ENCODE measurements at places on chromosomes 16 and 17.
A peak's percentile ranks its signal among the peaks of the same experiment; 100 is the strongest.

DNA sequence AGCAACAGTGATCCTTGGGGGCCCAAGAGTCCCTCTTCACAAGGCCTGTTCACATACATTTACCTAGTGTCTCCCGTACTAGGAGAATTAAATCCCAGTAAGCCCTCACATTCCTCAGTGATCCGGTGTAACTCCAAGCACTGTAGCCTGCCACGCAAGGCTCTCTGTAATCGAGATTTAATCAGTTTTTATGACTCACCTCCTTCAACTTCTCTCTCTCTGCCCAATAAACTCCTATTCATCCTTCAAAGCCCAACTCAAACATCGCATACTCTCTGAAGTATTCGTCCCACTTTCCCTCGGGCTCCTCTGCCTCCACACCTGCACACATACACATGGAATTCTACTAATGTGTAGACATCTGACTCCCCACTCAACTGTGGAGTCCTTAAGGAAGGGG lies 141.8 kb downstream of the CMIP start:
- DNase-seq: no peak

- DNase-seq: no peak
Measured at GRCh38 chr16:10280262-10281170, 98.3 kb upstream of the GRIN2A start.

DNA sequence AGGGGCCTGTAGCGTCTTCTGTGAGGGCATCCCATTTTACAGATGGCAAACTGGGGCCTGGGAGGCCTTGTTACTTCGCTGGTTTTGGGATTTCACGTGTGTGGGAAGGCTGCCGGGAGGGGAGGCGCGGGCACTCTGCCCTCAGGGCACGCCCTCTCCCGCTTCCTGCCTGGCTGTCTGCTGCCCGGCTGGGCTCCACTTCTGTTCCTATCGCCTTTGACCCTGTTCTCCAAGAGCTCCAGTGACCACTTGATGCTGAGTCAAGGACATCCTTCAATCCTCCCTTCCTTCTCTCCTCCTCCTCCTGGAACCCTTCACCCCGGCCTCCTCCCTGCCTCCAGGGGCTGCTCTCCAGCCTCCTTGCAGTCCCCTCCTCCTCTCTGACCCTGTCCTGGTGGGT lies 16.0 kb downstream of the SPNS3 start:
- DNase-seq: no peak

GRCh38 chr17:17503566-17504130 lies 7.5 kb upstream of the RASD1 start:
- DNase-seq: no peak

- no peak for DNase-seq
Measured at GRCh38 chr16:69463876-69464275, 39.5 kb downstream of the CYB5B start.

GRCh38 chr16:85865-86264 lies 7.8 kb downstream of the MPG start:
- no peak for DNase-seq

- DNase-seq: no peak
Measured at GRCh38 chr16:12265108-12265507, 288.6 kb downstream of the SNX29 start.

- DNase-seq: peak; percentile 82
Measured at GRCh38 chr17:78289802-78290363, 58.5 kb downstream of the TMEM235 start.

DNA sequence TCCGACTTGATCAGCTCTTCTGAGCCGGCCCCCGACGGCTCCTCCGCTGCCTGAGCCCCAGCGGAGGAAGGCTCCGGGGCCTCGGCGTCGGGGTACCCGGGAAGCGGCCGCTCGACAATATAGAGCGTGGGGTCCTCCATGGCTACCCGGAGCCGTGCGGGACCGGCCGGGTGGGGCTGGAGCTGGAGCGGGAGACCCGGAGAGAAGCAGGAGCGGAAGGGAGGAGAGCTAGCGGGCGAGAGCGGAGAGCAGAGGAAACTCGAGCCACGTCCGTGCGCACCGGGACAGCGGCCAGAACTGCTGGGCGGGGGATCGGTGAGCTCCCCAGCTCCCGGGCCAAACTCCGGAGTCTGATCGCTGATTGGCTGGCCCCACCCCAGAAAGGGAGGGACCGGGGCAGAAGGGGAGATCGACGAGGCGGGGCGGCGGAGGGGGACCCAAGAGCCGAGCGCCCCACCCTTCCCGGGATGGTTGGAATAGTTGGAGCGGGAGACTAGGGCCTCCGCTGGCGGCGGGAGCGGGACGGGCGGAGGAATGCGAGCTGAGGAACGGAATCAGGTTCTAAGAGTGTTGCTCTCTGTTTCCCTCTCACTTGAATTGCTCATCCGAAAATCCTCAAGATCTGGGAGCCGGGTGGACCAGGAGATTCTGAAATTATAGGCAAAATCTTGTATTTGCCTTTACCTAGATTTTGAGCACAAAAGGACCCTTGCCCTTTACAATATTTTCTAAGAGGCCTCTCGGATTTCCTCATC lies at the start of gene CAVIN1:
TSS of gene CAVIN1 (minus strand) at position 299 of the 755 bp plus-strand sequence. CDS start at position 140, 159 bp downstream.
- peak; percentile 97 for DNase-seq

DNA sequence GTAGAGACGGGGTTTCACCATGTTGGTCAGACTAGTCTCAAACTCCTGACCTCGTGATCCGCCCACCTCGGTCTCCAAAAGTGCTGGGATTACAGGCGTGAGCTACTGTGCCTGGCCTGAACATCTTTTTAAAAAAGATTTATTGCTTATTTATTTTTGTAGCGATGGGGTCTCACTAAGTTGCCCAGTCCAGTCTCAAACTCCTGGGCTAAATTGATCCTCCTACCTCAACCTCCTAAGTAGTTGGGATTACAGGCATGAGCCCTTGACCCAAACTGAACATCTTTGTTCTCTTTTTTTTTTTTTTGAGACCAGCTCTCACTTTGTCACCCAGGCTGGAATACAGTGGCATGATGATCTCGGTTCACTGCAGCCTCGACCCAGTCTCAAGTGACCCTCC lies 27.5 kb downstream of the DDX19A start:
- DNase-seq: no peak

GRCh38 chr17:35731917-35732805 lies 722 bp downstream of the RASL10B start:
- no peak for DNase-seq

- no peak for DNase-seq
Measured at GRCh38 chr17:29697371-29697770, 74.7 kb upstream of the CORO6 start.

- no peak for DNase-seq
Measured at GRCh38 chr16:31707743-31708335, 165.8 kb upstream of the ZNF267 start.

DNA sequence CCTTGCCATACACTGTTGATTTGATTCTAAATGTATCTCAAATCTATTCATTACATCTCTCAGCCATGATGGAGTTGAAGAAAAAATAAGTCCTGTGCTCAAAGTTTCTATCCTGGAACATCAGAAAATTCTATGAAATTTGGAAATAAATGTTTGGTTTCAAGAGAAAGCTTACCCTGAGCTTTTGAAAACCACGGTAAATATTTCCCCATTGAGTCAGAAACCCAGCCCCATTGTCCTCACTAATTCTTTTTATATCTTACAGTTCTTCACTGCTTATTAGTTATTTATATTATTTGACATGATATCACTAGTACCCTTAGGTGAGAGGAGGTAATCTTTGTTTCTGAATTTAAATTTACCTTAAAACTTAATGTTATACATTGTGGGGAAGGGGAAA lies 128.5 kb downstream of the MRTFB start:
- DNase-seq: no peak

DNA sequence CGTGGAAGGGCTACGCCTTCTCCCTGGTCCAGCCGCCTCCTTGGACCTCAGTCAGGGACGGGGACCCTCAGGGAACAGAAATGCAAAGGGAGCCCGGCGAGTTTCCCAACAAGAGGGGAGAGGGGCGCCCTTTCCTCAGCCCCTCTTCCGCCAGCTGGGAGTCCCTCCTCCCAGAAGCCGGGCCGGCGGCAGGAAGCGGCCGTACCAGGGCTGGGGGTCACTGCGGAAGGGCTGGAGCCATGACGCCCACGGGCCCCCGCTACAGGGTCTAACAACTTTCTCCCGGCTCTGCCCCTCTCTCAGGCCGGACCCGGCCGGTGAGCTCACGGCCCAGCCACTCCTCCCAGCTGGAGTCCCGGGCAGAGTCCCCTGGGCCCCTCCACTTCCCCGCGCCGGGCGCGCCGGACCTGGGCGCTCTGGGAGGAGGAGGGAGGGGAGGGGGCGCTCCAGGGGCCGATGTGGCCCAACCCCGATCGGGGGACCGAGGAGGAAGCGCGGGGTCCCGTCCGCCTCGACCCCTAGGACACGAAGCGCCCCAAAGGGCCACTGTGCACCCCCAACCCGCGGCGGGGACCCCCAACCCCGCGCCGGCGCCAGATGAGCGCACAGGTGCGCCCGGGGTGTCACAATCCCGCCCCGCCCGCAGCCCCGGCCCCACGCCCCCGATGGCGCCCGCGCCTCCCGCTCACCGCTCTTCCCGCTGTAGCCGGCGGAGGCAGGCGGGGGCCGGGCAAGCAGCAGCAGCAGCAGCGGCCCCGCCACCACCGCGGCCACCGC lies 578 bp downstream of the PGAP6 start:
- DNase-seq: no peak

DNA sequence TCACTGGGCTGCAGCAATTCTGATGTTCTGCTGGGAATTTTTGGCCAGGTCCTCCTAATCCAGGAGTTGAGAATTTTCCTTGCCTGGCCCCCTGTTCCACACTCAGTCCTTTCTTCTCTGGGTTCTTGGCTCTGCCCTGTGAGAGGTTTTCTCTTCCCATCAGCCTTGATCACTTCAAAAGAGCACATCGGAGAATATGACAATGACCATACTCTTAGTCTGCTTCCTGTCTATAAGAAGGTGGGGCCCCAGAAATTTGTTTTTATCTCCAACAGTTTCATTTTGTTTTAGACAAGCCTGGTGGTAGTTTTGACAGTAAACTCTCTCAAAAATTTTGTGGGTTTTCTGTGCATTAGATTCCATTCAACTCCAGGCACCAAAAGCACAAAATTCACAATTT lies 70.7 kb downstream of the C17orf67 start:
- no peak for DNase-seq

GRCh38 chr16:74320707-74321106 lies 24.1 kb downstream of the PSMD7 start:
- no peak for DNase-seq

DNA sequence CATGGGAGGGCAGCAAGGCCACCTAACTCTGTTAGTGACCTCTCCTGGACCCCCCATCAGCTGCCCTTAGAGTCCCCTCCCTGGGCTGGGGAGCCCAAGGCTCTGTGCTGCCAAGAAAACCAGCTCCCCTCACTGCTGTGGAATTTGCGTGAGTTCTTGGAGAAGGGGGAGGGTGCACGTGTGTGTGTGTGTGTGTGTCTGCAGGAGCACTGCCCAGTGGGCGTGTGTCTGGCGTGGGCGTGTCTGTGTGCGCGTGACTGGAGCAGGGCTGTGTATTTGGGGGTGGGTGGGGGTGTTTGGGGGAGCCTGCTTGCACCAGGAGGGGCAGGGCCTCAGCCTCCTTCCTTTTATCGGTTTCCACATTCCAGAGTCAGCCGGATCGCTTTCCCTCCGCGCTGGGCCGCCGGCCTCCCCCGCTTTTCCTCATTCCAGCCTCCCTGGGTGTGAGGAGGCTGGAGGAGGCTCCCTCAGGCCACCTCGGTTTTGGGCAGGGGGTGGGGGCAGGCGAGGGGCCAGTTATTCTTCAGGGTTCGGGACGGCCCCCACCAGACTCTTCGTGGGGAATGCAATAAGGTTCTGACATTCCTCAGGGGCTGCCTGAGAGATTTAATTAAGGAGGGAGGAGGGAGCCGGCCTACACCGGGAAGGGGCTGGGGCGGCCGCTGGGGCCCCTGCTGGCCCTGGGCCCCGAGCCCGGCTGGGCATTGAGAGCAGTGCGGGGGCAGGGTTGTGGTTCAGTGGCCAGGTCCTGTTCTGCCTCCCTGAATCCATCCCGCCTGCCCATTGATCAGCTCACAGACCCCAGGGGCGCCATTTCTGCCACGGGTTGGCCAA lies 2.5 kb downstream of the VASN start:
- DNase-seq: peak; percentile 93

GRCh38 chr16:1027501-1027815 lies 45.1 kb upstream of the SSTR5 start:
- DNase-seq: no peak

GRCh38 chr16:20822521-20823325 lies 16.4 kb downstream of the REXO5 start:
- DNase-seq: no peak

DNA sequence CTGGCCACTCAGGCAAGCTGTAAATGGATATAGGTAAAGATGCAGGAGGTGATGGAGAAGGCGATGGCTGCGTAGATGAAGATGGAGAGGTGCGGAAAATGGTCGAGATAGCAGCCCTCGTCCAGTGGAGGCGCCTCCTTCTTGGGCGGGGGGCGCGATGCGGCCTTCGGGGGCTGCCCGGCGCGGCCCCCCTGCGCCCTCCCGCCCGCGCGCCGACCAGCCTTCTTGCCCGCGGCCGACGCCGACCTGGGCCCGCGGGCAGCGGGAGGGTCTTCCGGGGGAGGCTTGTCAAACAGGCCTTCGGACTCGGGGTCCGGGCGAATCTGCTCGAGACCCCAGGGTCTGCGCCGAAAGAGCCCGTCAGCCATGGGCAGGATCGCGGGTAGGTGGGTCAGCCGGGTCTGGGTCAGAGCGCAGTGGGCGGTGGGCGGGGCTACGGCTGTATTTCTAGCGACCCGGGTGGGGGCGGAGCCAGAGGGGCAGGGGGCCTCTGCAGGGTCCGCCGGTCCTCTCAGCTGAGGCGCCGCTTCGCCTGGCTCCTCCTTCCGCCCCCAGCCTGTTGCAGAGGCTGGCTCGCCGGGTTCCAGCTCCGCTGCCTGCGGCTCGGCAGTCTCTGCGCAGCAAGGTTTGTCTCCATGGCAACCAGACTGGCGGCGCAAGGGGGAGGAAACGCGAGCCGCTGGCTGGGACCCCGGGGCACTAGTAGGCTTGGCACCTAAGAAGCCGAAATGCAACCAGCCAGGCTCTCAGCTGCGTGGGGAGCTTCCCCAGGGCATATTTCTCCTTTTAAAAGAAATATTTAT lies 14.4 kb downstream of the MIS12 start:
- DNase-seq: peak; percentile 88

DNA sequence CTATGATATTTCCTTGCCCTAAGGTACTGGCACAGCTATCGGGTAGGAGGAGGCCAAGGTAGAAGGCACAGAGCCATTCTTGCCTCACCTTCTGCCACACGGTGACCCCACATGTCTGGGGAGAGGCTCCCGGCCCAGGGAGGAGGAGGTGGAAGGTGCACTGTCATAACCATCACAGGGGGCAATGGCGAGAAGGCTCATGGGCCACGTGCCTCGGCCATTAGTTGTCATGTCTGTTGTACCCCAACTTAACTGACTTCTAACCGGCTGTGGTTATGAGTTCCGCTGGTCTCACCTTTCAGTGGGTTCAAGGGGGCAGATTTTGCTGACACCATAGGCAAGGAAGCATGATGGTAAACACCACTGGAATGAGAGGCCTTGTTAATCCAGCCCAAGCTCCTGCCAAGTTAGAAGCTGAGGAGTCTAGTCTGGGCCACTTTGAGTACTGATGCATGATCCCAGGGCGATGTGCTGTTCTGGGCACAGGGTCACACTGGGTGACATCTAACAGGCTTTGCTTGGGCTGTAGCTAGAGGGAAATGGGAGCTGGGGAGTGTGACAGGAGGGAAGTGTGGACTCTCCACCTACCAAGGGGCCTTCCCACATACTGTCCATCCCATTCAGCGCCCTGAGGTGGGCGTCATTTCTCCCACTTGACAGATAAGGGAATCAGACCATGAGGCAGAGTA lies 39.6 kb downstream of the HLF start:
- no peak for DNase-seq

GRCh38 chr17:8158267-8159031 lies 4.3 kb downstream of the VAMP2 start:
- peak; percentile 68 for DNase-seq
